ENCODE measurements at places on chromosomes 7 and 10.

DNA sequence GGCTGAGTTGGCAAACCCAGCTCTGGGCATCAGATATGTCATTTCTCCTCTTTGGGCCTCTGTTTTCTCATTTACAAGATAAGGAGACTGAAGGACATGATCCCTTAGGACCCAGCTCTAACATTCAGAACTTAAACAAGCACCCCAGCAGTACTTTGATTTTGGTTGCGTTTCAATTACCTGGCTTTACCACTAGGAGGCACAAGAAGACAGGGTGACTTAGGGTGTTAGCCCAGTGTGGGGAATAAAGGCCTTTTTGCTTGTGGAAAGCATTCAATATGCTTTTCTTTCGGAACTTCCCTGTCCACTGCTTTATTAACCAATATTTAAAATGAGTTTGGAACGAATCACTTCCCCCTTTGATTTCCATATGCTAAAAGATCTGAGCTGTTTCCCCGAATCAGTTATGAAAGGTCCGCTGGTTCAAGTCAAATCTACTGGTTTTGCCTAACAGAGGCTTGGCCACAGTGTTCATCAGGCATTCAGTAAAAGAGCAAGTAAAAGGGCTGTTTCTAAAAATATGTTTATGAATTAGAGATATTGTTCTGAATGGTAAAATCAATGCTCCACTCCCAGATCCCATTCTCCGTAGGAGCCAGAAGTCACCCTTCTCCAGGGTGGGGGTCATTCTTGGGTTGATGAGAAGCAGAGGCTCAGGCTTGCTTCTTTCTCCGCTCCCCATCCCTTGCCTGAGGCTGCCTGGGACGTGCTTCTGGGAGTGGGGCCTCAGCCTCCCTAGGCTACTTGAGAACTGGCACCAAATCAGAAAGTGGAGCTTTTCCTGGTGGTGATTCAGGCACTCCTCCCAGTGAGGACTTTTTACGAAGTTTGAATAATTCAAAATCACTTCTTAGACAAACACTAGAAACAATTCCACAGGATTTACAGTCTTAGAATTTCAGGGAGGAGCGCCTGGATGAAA, 105.5 kb downstream of the MYOF start:
- H3K4me3 ChIP-seq, result no peak overlapping the region
- peaks cover 46% of the 10 kb centered on the region for H3K4me1 ChIP-seq
- H3K27ac ChIP-seq, result peak overlapping the region; percentile 48
- DNase-seq, result peak; percentile 25
- peaks cover 1% of the 10 kb centered on the region for H3K27me3 ChIP-seq

GRCh38 chr10:59624951-59625350, 84.7 kb downstream of the SLC16A9 start:
- H3K36me3 ChIP-seq, result no peaks in the 10 kb centered on the region
- no peaks in the 10 kb centered on the region for H3K27me3 ChIP-seq
- no peaks in the 10 kb centered on the region for H3K4me1 ChIP-seq

GRCh38 chr7:151088856-151089699, 2.8 kb downstream of the AGAP3 start:
- peak overlapping the region; percentile 58 for H3K4me3 ChIP-seq
- peaks cover 31% of the 10 kb centered on the region for H3K4me1 ChIP-seq
- peak; percentile 27 for DNase-seq
- no peaks in the 10 kb centered on the region for H3K36me3 ChIP-seq

DNA sequence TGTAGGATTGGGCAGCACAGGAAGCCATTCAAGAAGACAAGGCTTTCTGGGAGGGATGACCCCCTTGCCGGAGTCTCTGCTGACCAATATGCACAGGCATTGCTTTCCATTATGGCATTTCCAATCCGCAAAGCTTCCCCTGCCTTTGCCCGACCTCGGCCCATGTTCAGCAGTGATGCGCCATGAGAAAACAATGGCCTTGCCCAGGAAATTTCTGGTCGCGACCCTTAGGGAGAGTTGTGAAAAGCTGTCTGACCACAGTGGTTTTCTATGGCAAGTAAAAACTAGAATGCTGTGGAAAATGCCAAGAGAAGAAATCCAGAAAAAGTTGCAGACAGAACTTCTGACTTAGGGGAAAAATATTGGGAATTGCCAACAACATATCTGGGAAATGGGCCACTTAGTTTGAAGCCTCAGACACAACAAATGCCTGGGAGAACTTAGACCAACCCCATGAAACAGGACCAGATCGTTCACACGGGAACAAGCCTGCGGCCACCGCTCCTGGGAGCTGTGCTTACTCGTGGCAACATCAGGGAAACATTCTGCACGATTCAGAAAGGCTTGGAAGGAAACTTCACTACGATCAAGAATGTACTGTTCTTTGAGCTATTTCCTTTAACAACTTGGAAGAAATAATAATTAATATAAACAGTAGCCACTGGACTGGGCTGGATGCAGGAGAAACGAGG, 512.4 kb downstream of the TNS3 start:
- H3K27ac ChIP-seq, result no peak overlapping the region
- no peak for DNase-seq
- no peaks in the 10 kb centered on the region for H3K4me1 ChIP-seq
- H3K36me3 ChIP-seq, result no peaks in the 10 kb centered on the region

GRCh38 chr10:116241642-116242410, 31.2 kb downstream of the GFRA1 start:
- peaks cover 4% of the 10 kb centered on the region for H3K27me3 ChIP-seq
- no peak for DNase-seq
- H3K36me3 ChIP-seq, result no peaks in the 10 kb centered on the region
- no peak overlapping the region for H3K4me3 ChIP-seq
- H3K27ac ChIP-seq, result no peak overlapping the region

DNA sequence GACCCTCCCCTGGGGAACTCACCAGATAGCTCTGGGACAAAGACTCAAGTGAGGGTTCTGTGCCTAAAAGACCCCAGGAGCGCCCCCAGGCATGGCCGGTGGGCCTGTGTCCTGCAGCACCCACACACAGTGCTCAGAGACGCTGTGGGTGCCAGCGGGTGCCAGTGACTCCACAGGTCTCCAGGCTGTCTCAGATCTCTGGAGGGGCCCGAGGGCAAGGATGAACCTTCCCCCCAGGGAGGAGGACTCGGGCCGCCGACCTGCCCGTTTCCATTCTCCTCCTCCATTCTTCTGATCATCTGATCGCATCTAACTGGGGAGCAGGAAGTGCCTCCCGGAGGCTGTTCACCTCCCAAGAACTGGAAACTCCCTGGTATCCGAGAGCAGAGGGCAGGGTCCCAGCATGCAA, 980 bp downstream of the ADAM8 start:
- peaks cover 2% of the 10 kb centered on the region for H3K36me3 ChIP-seq
- peak overlapping the region; percentile 84 for H3K4me3 ChIP-seq
- H3K27me3 ChIP-seq, result no peaks in the 10 kb centered on the region
- DNase-seq, result peak; percentile 71

GRCh38 chr7:92343714-92344113, 97.9 kb downstream of the ANKIB1 start:
- no peak overlapping the region for H3K27ac ChIP-seq
- H3K27me3 ChIP-seq, result no peaks in the 10 kb centered on the region
- DNase-seq, result no peak
- H3K4me3 ChIP-seq, result no peak overlapping the region
- no peaks in the 10 kb centered on the region for H3K4me1 ChIP-seq

DNA sequence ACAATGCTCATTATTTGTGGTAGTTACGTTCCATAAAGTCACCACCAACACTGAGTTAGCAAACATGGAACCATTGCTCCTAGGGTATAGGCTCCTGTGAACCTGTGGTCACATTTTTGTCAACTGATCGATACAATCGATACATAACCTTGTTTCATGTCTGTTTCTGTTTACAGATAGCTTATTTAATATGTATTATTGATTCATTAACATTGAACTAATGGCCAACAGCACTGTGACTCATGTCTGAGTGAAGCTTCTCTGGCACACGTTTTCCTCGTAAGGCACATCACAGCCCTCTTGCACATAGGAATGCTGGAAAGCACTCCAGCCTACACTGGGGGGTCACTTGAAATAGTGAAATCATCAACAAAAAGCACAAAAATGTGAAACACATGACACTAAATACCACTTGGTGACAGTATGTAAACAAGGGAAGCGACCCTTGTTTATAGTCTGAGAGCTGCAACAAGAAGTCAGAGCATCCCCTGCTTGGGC, 27.0 kb downstream of the GHRHR start:
- peaks cover 18% of the 10 kb centered on the region for H3K27me3 ChIP-seq
- no peak overlapping the region for H3K27ac ChIP-seq
- no peaks in the 10 kb centered on the region for H3K36me3 ChIP-seq
- H3K4me3 ChIP-seq, result no peak overlapping the region
- H3K4me1 ChIP-seq, result no peaks in the 10 kb centered on the region

Measured in activated naive CD8-positive, alpha-beta T cell treated with anti-CD3 and anti-CD28 coated beads, Interleukin-2, amount 50 U/mL, for 24 hours (primary cell).